Activated CD4-positive, alpha-beta T cell treated with anti-CD3 and anti-CD28 coated beads for 36 hours (primary cell): ENCODE measurements at places on chromosomes 7 and 10. TPM values are rescaled to one million over a fixed set of nuclear protein-coding genes. Genes with fewer than 3 reads are reported as not detected.
A peak's percentile ranks its signal among the peaks of the same experiment; 100 is the strongest.

DYDC2 gene
- 0.37 TPM for total RNA-seq

ZPBP gene
- total RNA-seq, result not detected

BHLHA15 gene
- 0.47 TPM for total RNA-seq

CD36 gene
- total RNA-seq, result not detected

NKX2-3 gene
- not detected for total RNA-seq

NPSR1 gene
- total RNA-seq, result not detected

HOXA5 gene
- total RNA-seq, result not detected

OR9A2 gene
- total RNA-seq, result not detected

DNA sequence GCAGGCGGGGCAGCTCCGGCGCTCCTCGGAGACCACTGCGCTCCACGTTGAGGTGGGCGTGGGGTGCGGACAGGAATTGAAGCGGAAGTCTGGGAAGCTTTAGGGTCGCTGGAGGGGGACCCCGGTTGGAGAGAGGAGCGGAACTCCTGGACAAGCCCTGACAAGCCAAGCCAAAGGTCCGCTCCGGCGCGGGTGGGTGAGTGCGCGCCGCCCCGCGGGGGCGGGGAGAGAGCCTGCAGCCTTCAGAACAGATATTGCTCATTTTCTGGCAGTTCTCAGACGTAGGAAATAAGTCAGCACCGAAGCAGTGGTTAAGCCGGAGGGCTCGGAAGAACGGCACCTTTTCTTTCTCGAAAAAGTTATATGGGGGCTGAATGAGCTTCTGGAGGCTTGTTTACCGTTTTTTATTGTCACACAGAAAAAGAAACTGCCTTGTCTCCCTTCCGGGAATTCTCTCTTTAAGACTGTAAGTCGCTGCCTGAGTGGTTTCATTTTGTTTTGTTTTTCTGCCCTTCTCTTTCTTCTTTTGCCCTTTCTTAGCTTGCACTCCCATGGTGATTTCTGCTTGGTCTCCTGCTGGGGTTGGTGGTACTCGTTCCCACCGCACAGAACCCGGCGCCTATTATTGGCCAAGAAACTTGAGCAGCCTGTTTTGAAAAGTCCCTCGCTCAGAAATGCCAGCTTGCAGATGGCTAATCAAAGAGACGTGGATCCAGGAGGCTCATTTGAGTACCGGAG lies 732 bp downstream of the FAS start:
- DNase-seq, result peak; percentile 87

DNA sequence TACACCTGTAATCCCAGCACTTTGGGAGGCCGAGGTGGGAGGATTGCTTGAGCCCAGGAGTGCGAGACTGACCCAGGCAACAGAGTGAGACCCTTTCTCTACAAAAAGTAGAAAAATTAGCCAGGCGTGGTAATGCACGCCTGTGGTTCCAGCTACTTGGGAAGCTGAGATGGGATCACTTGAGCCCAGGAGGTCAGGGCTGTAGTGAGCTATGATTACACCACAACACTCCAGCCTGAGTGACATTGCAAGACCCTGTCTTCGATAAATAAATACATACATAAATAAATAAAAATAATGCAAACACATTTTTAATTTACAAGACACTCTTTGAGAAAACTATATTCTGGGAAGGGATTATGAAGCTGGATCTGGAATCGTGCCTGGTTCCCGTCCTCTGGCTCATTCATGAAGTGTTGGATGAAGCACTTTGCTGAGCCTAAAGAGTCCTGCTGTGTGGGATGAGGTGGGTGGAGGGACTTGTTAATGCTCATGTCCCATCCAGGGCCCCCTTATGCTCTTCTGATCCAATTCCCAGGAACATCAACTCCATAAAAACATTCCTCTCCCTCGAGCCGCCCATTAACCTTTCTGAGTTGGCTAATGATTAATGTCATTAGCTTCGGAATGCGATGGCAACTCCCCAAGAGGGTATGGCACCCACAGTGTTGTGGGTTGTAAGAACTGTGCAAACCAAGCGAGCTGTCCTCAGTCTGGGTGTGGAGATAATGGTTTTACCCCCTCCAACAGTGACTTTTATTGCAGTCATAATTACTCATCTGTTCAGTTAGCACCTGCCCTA lies 236.3 kb downstream of the BAMBI start:
- DNase-seq, result no peak

GRCh38 chr10:104021246-104021645 lies 54.3 kb downstream of the SLK start:
- no peak for DNase-seq

- DNase-seq, result no peak
Observed at GRCh38 chr7:3649678-3650440, 348.8 kb downstream of the SDK1 start.

GRCh38 chr10:97683556-97684367 lies 3.3 kb downstream of the AVPI1 start:
- no peak for DNase-seq

DNA sequence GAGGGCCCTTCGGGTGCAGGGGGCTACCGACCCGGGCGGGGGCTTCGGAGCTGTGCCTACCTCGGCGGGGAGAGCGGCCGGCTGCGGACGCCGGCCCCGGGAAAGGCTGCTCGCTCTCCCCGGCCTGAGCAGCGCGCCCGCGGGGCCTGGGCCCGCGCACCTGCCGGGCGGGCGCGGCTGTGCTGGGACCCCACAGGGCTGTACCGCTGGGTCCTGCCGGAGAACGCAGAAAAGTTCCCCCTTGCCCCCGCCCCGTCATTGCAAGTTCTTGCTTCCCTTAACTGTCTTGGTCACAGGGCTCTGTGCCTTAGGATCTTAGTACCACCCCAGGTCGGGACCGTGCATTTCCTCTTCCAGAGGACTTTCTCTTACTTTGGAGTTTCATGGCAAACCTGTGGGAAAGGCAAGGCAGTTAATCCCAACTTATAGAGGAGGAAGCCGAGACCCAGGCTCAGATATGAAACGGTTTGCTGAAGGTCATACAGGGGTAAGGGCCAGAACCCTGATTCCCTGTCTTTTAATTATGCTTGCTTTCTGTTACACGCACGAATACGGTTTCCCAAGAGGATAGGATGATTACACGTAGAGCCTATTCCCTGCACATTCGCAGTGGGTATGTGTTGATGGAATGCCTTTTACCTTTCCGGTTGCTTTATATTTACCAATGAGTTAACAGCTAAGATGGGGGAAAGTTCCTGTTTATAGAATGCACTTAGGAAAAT lies 652 bp downstream of the PCGF5 start:
- DNase-seq, result peak; percentile 51

GRCh38 chr7:103630318-103630717 lies 184.3 kb upstream of the SLC26A5 start:
- no peak for DNase-seq

DNA sequence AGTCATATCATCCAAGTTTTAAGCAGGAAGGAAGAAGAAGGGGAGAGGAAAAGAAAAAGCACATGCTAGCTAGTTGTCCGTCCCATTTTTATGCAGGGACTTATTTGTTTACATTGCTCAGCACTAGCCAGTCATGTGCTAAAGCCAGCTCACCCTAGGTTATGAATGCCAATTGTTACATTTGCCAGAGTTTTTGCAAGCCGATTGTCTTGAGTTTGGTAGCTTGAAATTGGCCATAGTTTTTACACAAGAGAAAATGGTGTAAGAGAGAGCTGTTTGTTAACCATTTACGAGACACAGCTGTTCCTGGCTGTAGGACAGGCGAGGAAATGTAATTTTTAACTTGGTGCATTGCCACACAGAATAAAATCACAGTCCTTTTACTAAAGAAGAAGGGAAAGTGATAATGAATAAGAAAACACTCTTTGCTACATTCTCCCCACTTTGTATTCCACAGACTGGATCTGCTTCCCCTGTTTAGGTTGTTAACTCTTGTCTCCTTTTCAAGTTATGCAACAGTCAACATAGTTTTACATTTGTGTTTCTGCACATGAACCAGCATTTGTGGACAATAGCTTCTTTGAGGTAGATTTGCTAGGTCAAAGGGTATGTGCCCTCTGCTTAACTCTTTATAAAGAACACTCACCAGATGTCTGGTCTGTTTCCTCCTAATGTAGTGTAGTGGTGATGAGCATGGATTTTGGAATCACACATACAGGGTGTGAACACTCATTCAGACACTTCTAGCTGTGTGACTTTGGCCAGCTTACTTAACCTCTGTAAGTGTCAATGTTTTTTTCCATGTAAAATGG lies 357.2 kb downstream of the LRMDA start:
- no peak for DNase-seq

DNA sequence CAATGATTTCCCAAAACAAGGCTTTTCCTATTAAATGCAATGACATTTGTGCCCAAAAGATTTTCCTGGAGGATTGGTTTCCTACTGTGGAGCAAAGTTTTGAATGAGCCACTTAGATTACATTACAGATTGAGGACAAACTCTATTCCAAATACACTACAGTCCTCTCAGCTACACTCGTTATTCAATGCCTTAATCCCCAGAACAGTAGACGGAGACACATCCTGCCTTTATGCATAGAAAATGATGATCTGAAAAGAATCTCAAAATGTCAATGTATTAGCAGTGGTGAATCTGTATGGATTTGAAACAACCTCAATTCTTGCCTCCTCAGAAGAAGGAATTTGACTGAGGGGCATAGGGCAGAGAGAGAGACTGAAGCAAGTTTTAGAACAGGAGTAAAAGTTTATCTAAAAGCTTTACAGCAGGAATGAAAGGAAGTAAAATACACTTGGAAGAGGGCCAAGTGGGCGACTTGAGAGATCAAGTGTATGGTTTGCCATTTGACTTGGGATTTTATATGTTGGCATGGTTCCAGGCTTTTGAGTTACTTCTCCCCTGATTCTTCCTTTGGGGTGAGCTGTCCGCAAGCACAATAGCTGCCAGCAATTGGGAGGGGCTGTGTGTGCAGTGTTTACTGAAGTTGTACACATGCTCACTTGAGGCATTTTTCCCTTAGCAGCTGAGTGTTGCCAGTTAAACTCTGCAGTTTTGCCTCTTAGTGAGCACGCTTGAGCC lies 891.9 kb upstream of the MBL2 start:
- DNase-seq, result no peak

- DNase-seq, result peak; percentile 12
Observed at GRCh38 chr10:113381981-113382509, 170.8 kb upstream of the HABP2 start.

DNA sequence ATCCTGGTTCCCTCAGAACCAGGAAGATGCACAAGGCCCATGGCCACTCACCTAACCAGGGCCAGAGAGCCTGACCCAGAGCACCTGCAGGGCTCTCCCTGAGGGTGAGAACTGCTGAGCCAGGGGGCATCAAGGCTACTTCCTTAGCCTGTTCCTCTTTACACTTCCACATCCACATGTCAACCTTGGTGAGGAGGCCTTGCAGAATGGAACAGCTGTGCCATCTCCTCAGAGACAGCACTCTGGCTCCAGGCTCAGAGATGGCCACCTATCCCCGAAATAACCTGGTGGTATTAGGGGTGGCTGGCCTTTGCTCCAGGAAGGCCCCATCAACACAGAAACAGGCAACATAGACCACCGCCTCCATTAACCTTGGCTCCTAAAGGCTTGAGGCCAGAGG lies 473.0 kb downstream of the RPS24 start:
- DNase-seq, result no peak

- DNase-seq, result no peak
Observed at GRCh38 chr10:60140651-60141632, 234.6 kb upstream of the CCDC6 start.

- DNase-seq, result no peak
Observed at GRCh38 chr10:94125856-94126255, 132.1 kb downstream of the PLCE1 start.

DNA sequence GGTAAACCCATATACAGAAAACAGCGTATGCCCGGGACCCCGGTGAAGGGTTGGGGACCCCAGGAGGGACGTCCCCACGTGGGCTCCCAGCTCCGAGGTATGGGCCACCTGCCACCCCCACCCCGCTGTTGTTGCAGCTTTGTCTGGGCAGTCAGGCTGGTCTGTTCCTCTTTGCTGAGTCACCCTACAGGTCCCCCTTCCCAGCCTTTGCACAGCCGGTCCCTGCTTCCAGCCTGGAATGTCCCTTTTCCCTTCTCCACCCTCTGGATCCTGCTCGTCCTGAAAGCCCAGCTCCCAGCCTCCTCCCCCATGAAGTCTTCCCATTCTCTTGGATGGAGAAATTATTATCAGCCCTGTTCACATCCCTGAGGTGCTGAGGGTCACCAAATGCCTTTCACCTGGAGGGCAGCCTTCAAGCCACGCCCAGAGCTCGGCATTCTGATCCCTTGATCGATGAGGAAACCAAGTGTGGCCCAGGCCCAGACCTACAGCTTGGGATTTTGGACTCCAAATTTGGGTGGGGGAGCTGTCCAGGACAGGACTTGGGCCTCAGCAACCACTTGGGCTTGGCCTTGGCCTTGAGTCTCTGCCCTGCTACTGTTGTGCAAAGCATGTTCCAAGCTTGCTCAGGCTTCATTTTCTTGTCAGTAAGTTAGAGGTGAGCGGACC lies 2.6 kb downstream of the CLDN4 start:
- no peak for DNase-seq

GRCh38 chr7:136912339-136912738 lies 43.9 kb downstream of the CHRM2 start:
- no peak for DNase-seq

GRCh38 chr10:131003455-131003854 lies 308.1 kb downstream of the TCERG1L start:
- DNase-seq, result no peak

- DNase-seq, result peak; percentile 76
Observed at GRCh38 chr7:108442039-108442568, 14.1 kb downstream of the NRCAM start.

GRCh38 chr7:37212556-37212955 lies 236.1 kb downstream of the ELMO1 start:
- no peak for DNase-seq
